Fibroblast of skin of right biceps (primary cell): ENCODE measurements at places on chromosomes 2 and 18.
A peak's percentile ranks its signal among the peaks of the same experiment; 100 is the strongest.

GRCh38 chr2:136351684-136352083 lies 233.7 kb upstream of the CXCR4 start:
- DNase-seq: no peak

DNA sequence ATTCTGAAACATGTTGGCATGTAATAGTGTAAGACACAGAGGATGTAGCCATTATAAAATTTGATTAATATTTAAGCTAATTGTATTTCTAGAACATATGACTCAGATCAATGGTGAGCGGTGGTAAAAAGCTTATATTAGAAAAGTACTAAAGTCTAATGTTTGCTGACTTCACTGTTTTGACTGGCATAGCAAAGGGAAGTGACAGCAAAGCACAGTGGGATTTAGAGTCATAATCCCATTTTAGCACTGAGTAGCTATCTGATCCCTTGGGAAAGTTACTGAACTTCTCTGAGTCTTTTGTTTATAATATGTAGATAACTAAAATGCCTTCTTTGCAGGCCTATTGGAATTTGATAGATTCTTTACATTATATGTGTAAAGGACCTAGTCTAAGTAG lies 60.4 kb downstream of the KIAA1328 start:
- peak; percentile 20 for DNase-seq

- no peak for DNase-seq
These were observed 8.8 kb upstream of the GBX2 start for GRCh38 chr2:236176951-236177350.

DNA sequence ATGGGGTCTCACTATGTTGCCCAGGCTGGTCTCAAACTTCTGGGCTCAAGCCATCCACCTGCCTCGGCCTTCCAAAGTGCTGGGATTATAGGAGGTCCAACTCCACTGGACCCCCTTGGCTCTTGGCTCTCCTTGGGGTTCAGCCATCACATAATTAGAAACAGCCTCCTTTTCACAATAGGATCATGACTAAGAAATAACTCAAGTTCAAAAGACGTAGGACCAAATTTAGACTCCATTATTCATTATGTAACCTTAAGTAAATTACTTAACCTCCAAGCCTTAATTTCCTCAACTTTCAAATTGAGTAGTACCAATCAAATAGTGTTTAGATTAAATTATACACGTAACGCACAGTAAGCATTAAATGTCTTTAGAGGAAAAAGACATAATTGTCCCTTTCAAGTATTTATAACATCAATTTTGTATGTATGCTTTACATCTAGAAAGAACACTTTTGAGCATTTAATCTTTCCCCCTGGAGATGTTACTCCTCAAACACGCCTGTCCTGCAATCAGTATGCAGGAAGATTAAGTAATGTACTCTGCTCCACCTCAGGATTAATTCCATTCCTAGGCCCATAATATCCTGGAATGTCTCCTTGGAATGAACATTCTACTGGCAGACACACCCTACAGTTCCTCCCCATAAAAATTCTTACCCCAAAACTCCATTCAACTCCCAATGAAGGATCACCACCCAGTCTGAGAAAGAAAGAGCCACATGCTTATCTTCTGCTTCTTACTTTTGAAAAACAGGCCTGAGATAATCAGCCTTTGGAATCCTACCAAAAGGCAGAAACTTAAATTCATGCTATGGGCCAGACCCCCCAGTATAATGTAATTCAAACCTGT lies 49.1 kb downstream of the COBLL1 start:
- DNase-seq: peak; percentile 56

DNA sequence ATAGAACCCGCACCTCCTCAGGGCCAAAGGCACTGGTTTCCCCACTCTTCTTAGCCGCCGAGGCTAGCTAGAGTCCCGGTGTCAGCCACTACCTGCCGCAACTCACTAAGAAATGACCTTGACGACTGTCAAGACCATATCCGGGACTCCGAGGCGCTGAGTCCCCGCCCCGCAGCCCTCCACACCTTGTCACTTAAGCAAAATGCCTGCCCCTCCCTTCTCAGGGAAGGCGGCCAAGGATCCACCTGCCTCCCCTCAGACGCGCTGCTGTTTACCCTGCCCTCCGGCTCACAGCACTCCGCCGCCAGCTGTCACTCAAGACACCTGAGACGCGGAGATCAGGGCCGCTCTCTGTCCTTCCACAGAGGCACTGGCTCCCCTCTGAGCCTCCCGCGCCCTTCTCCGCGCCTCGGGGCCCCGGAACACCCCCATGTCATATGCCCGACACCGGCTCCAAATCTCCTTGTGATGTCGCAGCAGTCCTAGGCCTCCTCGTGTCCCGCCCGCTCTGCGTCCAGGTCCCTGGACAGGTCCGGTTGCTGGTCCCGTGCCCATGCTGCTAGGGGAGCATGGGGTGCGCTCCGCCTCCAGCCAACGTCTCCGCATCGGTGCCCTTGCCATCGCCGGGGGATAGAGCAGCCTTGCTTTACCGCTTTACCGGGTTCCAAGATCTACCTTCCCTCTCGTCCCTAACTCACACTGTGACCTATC lies 32.5 kb upstream of the REG3G start:
- DNase-seq: no peak
